ENCODE measurements at places on chromosomes 1 and 21.

GRCh38 chr1:75134647-75135572, 722 bp downstream of the LHX8 start:
- DNase-seq: peak; percentile 23

DNA sequence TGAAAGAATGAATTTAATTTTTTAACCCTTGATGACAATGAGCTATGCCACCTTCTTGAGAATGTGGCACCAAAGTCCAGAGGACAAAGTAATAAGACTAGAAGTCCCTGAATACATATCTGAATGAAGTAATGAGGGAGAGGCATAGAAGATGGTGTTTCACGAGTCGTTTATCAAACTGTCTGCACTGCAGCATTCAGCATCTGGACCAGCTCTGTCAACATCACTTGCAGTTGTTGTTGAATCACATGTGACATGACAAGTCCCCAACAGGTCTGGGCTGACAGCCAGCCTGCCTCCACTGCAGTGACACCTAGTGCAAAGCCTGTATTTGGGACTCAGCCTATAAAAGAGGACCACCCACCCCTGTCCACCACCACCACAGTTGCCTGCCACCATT, 17.3 kb upstream of the GALNT2 start:
- DNase-seq: no peak

- DNase-seq: peak; percentile 71
These were observed 361 bp downstream of the DDAH1 start for GRCh38 chr1:85464497-85465098.

DNA sequence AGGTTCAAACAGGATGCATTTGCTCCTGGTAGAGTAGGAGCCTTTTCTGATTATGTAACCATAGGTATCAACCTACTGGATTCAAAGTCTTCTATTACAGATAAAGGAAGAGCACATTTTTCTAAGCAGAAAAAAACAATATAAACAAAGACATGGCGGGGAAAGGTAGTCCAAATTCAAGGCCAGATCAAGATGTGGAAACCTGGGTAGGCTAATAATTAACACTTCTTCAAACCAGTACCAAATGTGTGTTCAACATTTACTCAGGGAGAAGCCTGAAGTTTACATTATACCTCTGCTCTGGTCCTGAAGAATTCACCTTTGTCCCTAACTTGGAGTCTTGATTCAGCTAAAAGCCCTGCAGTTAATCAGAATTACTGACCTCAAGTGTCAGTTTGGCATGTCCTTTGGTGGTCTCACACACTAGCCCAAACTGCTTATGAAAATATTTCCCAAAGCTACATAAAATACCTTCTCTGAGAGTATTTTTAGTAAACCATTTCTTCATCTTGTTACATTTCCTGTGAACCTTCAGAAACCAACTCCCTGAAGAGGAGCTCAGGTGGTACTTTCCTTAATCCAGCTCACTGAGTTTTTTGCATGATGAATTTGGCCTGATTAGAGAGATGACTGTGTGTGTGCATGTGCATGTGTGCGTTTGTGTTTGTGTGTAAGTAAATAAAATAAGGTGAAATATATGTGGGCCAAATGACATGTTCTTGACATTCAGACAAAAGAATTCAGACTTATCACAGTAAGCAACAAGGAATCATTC, 70.2 kb downstream of the TOR3A start:
- DNase-seq: no peak

GRCh38 chr1:57072401-57073110, 106.7 kb upstream of the C8B start:
- peak; percentile 24 for DNase-seq

DNA sequence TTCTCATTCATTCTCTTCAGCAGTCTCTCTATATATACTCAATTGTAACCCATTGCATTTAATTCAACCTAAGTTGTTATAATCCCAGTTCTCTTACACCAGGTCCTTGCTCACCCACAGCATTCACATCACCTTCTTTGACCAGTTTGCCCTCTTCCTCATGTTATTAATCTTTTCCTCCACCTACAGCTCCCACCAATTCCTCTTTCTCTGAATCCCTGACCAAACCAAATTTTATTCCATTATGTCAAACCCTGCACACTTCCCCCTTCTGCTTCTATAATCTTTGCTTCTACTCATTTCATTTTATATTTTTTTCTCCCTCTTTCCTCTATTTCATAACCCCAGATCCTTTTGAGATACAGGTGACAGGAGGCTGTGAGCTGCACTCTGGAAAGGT, 1.4 kb downstream of the CD1A start:
- DNase-seq: no peak

- no peak for DNase-seq
These were observed 657.5 kb downstream of the PTPRU start for GRCh38 chr1:29893806-29894205.

DNA sequence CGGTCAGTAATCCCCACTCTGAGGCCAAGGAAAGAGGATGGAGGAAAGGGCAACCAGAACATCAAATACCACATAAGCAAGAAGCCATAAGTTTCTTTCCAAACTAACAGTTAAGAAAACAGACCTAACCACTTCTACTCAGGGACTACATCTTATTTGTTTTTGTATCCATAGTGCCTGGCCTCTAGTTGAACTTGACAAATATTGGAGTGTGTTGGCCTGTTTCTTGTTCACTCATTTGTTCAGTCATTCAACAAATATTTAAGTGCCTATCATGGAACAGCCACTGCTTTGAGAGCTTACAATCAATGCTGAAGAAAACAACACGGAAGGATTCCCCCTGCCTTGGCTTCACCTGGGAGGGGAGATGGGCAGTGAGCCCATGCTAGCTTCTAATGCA, 69.7 kb downstream of the ST6GALNAC3 start:
- no peak for DNase-seq

GRCh38 chr1:151934048-151934493, 24.8 kb upstream of the THEM4 start:
- DNase-seq: peak; percentile 86

- no peak for DNase-seq
These were observed 91.0 kb upstream of the SPATA6 start for GRCh38 chr1:48563021-48563420.

- DNase-seq: peak; percentile 69
These were observed 128.9 kb upstream of the ADAR start for GRCh38 chr1:154736841-154737240.

GRCh38 chr1:201944639-201945038, 1.7 kb downstream of the LMOD1 start:
- no peak for DNase-seq

DNA sequence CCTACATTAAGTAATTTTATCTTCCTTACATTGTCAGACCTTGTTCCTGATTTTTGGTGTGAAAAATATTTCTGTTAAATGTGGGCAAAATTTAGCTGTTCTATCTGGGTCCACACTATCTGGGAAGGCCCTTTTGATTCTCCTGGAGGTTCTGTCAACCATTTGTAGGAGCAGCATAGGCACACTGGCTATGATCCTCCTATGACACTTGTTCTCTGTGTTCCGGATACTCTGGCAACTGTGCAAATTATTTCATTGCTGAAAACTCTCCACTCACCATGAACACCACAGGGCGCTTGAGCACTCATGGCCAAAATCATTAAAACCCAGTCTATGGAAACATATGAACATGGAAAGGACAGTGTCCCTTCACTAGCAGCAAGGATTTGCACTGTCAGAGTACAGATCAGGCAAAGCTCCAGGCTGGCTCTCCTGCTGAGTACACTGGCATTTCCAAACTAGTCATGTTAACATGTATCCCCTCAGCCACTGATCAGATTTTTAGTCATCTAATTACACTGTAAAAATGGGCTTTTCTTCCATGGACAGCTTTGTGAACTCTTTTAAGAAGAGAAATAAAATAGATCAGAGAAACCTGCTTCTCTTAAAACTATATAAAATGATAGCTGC, 43.9 kb upstream of the SGIP1 start:
- DNase-seq: no peak

DNA sequence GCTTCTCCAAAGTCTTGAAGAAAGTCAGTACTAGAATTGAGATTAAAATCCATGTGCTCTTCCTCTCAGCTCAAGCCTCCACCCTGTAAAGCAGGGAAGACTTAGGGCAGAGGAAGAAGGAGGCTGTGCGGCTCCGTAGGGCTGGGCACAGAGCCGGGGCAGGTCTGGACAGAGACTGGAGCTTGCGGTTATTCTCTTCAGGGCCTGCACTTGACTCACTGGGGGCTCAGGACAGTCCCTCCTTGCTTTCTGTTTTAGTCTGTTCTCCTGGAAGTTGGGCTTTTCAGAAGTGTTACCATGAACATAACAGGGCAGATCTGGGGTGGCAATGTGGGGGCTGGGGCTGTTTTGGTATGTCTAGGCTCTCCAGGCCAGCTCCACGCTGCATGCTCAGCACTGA, 21.6 kb upstream of the TRABD2B start:
- no peak for DNase-seq

DNA sequence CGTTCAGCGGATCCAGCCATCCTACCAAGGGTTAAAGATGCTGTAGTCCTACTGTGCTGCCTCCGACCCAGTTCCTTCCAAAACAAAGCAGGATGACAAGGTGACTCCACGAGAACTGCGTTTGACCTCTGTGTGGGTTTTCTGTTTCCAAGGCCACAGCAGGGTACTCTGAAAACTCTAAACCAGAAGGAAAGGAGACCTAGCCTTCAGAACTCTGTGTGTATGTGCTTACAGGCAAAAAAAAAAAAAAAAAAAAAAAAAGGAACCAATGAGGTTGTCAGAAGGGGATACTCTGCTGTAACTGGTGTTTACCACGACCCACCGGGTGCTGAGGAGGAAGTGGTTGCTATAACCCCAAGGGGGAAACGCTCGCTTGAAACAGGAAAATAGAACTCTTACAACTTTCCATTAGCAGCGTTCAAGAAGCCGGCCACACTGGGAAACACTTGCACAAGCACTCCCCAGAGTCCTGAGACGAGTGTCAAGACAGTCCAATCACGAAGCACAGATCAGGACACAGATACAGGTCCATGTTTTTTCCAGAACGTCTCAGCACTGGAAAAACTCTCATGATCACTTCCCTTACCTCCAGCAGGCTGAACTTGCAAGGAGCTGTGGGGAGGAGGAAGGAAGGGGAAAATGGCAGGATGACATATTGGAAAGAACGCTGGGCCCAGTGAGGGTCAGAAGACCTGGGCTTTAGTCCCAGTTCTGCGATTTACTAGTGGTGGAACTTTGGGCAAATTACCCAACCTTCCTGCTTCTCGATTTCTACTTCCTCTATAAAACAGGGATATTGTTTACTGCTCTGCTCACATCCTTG, 64.0 kb downstream of the ITPKB start:
- DNase-seq: peak; percentile 96

DNA sequence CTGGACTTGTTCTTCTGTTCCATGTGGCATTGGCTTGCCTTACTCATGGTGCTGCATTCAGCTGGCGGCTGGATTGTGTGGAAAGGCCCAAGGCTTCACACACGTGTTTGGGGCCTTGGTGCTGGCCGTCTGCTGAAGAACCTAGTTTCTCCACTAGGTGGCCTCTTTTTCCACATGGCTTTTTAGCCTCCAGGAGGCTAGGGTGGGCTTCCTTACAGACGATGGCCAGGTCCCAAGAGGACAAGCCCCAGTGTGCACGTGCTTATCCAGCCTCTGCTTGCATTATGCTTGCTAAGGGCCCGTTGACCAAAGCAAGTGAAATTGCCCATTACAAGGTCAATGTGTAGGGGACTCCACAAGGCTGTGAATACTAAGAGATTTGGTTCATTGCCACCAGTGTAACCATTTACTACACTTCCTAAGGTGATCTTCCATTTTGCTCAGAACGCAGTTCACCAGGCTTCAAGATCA, 47.5 kb upstream of the FOXO6 start:
- peak; percentile 59 for DNase-seq

DNA sequence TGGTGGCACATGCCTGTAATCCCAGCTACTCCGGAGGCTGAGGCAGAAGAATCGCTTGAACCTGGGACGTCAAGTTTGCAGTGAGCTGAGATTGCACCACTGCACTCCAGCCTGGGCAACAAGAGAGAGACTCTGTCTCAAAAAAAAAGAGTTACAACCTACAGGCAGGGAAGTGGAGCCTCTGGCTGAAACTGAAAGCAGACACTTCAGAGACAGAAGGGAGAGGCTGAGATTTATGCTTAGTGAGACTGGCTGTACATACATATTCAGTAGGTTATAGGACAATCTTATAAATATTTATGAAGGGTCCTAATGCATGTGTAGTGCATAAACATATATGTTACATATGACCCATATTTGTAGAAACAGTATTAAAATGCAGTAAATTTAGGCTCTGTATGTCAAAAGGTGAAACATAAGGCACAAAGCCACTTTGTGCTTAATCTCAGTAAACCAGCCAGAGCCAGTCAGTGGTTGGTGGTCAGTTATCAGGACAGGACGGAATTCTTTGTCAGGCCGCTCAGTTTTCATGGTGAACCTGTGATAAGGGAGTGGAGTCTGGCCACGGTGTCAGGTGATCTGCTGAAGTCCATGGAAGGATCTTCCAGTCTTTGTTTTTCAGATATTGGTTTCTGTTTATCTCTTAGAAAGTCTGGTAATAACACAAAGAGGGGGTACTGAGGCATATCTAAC, 13.7 kb downstream of the RHEX start:
- peak; percentile 90 for DNase-seq

- DNase-seq: no peak
These were observed 39.4 kb upstream of the GRHL3 start for GRCh38 chr1:24279590-24280232.

- DNase-seq: peak; percentile 61
These were observed 10.9 kb downstream of the TMPRSS3 start for GRCh38 chr21:42384989-42385388.

DNA sequence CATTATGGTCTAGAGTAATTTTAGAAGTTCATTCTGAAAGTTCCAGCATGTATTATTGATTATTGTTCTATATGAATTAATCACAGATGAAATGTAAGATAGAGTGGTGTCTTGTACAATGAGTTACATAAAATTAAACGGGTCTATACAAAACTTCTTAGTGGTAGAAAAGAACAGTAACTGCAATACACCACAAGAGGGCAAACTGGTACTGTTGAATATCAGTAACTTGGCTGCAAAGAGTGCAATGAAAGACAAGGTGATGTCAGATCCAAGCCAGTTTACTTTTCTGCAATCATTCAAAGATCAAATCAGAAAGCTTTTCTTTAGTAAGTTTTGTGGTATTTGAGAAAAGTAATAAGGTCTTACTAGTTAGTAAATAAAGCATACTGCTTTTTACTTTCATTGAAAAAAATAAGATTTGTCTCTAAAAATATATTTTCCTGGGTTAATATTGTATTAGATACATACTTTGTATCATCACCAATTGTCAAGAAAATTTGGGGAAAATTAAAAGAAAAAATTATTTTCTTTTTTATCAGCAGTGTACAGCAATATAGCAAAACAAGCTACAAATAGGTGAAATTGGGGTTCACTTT, 66.4 kb upstream of the BTG3 start:
- peak; percentile 86 for DNase-seq

- no peak for DNase-seq
These were observed 61.8 kb downstream of the DTL start for GRCh38 chr1:212097360-212097759.

DNA sequence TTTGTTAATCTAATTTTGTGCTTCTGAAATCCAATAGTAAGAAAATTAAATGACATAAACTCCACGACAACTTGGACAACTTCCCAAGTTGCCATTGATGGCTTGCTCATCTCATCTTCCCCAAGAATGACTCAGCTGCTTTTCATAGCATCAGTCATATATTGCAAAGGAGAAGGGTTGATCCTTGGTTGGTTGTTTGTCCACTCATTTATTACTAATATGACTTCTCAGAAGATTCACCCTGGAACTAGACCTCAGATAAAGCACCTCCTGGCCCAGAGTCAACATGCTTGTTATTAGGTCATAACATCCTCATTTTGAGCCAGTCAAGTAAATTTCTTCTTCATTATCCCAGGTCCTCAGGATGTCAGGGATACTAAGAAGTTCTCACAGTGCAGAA, 2.3 kb upstream of the LCE3D start:
- no peak for DNase-seq
